ENCODE measurements at places on chromosomes 12 and 14. TPM values are rescaled to one million over a fixed set of nuclear protein-coding genes. Genes with fewer than 3 reads are reported as not detected.
A peak's percentile ranks its signal among the peaks of the same experiment; 100 is the strongest.

- no peak for DNase-seq
Measured at GRCh38 chr14:61765225-61765943, 3.2 kb downstream of the SNAPC1 start.

DNA sequence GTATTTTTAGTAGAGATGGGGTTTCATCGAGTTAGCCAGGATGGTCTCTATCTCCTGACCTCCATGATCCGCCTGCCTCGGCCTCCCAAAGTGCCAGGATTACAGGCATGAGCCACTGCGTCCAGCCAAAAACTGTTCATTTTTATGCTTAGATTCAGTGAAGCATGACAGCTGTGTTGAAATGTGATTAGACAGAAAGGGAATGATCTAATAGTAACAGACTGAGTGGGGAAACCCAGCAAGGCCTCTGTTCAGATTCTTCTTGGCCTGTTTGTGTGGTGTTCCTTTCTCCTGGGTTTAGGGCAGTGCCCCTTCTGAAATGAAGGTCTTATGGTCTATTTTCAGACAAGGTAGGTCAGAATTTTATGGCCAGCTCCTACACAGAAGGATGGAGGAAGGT is 11.8 kb upstream of the ABCD4 start:
- DNase-seq, result no peak

VRTN gene
- total RNA-seq, result not detected

GRCh38 chr12:52191841-52192791 is at the start of gene KRT80:
Gene KRT80 (minus strand): TSS chr12:52192014. CDS start chr12:52191902, 112 bp downstream.
- peak; percentile 92 for DNase-seq

DDX47 gene
- 41.3 TPM for total RNA-seq
